ENCODE measurements at places on chromosomes 1 and 21.

DNA sequence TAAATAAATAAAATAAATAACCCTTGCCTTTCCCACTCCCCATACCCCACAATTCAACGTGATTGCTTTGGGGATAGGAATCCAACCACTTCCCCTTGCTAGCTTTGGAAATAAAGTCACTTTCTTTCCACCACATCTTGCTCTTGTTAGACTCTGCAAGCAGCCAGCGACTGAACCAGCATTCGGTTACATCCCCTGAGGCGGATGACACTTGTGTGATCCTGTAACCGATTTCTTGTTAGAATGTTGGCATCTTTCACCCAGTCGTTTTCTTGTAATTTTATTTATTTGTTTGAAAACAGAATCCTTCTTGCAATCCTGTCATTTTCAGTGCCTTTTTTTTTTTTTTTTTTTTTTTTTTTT, 1.6 kb upstream of the IFNGR2 start:
- peak; percentile 35 for DNase-seq

GRCh38 chr21:44709426-44710293, 1.7 kb downstream of the TSPEAR start:
- no peak for DNase-seq

DNA sequence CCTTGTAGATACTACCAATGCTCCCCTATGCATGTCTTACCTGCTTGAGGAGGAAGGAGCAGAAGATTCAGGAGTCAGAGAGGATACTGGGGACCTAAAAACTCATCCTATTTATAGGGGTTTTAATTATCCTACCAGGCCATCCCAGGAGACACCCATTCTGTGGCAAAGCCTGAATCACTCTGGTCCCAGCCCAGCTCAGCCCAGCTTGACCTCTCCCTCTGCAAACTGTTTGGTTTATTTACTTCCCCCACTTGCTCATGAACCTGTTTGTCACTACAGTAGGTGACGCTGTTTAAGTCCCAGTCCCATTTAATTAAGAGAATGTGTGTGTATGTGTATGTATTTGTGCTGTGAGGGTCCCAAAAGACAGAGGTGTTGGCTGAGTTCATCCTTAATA, at the start of gene RPTN:
Gene RPTN, minus strand, starts transcription at position 85 of the 400 bp plus-strand sequence. CDS start 1,339 bp downstream, outside the sequence.
- DNase-seq = no peak

GRCh38 chr1:24659993-24660665, 17.0 kb downstream of the SRRM1 start:
- DNase-seq = no peak

DNA sequence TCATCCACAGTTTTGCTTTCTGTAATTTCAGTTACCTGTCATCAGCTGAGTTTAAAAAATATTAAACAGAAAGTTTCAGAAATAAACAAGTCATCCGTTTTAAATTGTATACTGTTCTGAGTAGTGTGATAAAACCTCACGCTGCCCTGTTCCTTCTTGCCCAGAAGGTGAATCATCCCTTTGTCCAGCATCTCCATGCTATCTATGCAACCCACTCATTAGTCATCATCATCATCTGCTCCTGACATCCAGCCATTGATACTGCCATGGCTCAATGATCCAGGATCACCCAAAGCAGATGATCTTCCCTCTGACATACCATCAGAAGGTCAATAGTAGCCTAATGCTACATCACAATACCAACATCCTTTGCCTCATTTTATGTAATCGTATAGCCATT, 198.3 kb downstream of the SLC44A5 start:
- no peak for DNase-seq

DNA sequence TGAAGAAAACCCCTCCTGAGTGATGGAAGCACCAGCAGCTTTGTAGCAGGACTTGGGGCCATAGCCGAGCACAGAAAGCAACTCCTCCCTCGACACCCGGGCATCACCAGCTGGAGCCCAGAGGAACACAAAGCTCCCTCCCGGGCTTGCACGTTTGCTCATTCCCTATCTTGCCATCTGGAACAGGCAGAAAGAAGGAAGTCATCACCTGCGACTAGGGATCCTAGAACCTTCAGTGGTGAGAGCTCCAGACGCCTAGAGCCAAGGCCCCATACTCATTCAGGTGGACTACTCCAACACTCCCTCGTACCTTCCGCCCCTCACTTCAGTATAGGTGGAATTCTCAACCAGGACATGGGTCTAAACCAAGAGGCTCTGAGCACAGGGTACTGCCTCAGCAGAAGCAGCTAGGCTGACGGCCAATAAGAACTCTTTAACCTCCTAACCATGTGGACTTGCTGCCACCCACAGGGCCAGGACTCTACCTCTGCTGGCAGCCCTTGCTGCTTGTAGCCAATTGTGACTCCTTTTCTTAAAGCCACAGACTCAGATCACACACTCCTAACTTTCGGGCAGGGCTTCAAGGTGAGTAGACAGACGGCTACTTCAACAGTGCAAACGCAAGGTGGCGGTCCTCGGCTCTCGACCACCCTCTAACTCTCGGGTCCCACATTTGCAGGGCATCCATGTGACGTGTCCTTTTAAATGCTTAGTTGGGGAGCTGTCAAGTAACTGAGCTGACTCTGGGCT, 65.4 kb downstream of the NPHP4 start:
- no peak for DNase-seq

DNA sequence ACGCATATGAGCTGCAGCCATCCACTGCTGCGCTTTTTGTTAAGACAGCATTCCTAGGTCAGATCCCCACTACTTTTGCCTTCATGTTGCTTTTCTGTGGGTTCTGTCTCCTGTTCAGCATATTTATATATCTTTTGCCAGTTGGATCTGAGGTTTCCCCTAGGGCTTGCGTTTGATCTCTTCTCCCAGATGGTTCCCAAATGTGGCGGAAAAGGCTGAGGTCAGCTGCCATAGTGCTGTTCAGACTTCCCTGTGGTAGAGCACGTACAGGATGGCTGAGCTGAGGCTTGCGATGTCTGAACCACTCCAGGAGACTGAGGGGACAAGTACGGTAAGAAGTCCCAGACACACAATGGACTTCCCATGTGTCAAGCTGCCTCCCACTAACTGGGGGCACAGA, 39.8 kb downstream of the COL6A1 start:
- no peak for DNase-seq

DNA sequence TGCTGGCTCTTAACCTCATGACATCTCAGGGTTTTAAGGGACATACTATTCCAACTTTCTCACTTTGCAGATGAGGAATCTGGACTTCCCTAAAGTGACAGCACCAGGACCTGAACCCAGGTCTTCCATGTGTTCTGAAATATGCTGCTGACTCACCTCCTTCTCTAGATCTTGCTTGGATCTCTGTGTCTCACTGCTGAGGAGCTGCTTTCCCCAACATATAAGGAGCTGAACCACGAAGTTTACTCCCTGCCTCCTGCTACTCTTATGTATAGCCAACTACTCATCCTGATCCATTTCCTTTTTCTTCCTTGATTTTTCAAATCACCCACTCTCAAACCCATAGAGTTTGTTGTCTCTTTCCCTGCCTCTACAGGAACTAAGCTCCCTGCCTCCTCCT, 38.2 kb downstream of the ALG14 start:
- no peak for DNase-seq

DNA sequence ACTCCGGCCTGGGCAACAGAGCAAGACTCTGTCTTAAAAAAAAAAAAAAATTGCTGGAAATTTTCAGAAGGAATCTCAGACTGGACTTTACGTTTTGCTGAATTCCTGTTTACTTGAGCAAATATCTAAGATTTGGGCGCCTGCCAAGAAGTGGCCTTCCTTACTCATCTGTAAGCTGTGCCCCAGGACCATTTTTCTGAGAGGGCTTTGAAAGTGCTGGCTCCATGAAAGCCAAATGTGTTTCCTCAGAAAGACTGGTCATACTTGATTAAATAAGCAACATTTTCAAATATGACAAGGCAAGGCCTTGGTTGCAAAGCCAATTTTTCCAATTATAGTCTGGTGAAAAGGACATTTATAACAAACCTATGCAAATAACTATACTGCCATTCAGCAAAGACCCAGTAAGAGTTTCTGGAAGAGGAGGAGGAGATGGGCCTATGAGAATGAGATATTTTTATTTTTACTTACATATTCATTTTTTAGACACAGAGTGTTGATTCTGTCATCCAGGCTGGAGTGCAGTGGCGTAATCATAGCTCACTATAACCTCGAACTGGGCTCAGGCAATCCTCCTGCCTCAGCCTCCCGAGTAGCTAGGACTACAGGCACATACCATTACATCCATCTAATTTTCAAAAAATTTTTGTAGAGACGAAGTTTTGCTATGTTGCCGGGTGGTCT, 56.3 kb upstream of the HTR1D start:
- peak; percentile 80 for DNase-seq

DNA sequence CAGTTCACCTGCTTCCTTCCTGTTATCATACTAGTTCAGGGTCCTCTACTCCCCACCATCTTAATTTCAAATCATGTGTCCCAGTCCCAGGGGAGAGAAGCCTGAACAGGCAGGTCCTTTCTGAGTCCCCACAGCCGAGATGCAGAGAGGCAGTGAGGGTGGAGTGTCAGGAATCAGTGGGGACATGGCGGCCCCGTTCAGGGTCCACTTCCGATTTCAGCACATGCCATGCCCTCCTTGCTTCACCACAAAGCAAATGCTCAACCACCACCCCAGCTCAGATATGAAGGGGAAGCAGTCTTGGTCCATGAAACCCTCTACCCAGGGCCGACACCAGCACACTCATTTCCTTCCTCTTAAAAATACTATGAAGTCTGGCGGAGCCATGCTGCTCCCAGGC, 5.2 kb upstream of the SEMA4A start:
- DNase-seq = no peak
